ENCODE measurements at places on chromosomes 6 and 20.

GRCh38 chr6:3867641-3868502 is 18.7 kb downstream of the FAM50B start:
- DNase-seq: no peak

GRCh38 chr6:2820415-2820814 is 21.2 kb downstream of the SERPINB1 start:
- DNase-seq: no peak

DNA sequence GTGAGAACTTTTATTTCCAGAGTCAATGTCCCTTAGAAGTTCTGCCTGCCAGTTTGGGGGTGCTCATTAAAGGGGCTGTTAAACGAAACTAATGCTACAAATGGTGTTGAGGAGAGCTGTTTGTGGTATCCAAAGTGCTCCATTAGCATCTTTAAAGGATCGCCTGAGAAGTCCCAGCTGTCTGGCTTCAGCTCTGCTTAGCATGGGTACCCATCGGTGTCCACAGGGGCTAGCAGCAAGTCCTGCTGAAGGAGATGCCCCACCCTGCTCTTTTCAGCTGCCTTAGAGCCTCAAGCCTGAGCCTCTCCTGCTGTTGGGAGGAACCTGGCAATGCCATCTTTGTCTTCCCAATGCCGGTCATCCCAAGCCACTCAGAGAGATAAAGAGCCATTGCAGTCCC is 111.1 kb downstream of the FOXO3 start:
- DNase-seq: no peak

- no peak for DNase-seq
Observed at GRCh38 chr6:113634352-113635163, 222.6 kb upstream of the MARCKS start.

DNA sequence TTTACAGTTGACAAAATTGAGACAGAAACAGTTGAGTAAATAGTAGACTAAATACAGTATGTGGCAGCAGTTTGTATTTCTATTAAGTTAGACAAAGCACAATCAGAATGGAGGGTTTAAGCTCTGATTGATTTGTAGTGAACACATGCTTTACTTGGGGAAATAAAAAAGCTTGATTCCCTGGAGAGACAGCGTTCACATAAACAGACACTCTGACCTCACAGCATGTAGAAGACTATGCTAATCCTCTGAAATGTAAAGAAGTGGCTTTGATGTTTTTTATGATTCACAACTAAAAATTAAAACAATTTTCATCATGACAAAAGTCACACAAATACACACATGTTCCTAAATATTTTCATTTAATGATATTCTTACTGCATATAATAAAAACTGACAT is 126.9 kb upstream of the FAM83B start:
- DNase-seq: no peak

DNA sequence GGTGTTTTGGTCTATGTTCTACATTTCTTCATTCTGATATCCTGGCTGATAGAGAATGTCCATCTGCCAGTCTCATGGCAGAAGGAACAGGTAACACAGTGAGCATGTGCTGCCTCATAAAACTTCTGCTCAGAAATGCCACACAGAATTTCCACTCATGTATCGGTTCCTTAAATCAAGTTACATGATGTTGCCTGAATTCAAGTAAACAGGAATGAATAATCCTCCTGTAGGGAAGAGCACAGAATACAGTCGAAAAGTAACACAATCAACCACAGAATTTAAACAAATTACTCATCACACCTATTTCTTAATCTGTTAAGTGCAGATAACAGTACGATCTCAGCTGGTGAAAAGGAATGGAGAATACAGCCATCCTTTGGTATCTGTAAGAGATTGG is 74.7 kb downstream of the FAM217A start:
- no peak for DNase-seq

GRCh38 chr20:51029963-51030920 is 7.3 kb upstream of the KCNG1 start:
- no peak for DNase-seq

- DNase-seq: no peak
Observed at GRCh38 chr6:41996997-41997396, 53.3 kb upstream of the TAF8 start.

- DNase-seq: no peak
Observed at GRCh38 chr6:168269455-168270243, 49.9 kb downstream of the DACT2 start.

DNA sequence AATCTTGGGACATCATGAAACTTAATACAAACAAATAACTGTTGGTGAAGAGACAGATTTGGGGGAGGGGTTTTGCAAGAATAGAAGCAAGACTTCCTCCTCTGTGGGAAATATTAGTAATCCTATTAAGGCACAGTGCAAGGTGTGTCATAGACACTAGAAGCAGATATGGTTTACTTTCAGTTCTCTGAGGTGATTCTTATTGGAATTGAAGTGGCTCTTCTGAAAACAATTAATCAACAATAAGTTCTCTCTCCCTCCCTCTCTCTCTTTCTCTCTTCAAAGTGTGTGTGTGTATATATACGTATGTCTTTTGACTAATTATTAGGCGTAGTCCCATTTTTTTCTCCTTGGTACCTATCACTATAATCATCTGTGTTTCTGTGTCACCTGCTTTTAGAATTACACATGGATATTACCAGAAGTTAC is 99.8 kb downstream of the HIVEP2 start:
- no peak for DNase-seq

- no peak for DNase-seq
Observed at GRCh38 chr20:24523661-24524060, 54.2 kb downstream of the SYNDIG1 start.

DNA sequence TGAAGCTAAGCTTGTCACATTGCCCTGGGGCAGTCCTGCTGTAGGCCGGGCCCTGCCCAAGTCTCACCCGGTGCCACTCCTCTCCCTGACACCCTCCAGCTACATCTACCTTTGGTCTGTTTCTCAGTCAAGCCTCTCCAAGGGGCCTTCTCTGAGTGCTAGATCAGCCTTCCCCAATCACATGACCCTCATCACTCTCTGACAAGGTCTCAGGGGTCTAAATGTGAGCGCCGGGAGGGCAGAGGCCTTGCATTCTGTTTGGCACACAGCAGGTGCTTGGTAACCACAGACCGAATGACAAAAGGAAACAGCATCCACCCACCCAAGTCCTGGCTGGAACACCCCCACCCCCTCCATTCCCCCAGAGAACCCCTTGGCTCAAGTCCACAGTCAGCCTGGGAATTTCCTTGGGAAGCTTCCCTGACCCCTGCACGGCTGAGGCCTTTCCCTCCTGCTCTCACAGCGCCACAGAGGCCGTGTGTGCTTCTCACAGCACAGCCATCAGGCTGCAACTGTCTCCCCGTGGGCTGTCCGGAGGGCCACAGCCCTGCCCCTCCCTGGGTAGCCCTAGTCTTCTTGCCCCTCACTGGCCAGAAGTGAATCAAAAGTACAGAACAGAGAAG is 32.9 kb downstream of the PKIG start:
- no peak for DNase-seq

- DNase-seq: no peak
Observed at GRCh38 chr6:9428421-9429172, 986.3 kb downstream of the TFAP2A start.
